ENCODE measurements at places on chromosomes 16 and 17. TPM values are rescaled to one million over a fixed set of nuclear protein-coding genes. Genes with fewer than 3 reads are reported as not detected.

SLC35G6 gene
- total RNA-seq = not detected

CCL1 gene
- not detected for total RNA-seq

SYCE1L gene
- total RNA-seq = 7.3 TPM

AANAT gene
- total RNA-seq = 0.48 TPM

WNT3 gene
- total RNA-seq = 3.6 TPM

DPEP3 gene
- not detected for total RNA-seq

PITPNM3 gene
- total RNA-seq = 2.2 TPM
